SHP77 treated with DMSO at 0.1 percent for 48 hours (cell line): ENCODE measurements at places on chromosomes 3 and 15.

DNA sequence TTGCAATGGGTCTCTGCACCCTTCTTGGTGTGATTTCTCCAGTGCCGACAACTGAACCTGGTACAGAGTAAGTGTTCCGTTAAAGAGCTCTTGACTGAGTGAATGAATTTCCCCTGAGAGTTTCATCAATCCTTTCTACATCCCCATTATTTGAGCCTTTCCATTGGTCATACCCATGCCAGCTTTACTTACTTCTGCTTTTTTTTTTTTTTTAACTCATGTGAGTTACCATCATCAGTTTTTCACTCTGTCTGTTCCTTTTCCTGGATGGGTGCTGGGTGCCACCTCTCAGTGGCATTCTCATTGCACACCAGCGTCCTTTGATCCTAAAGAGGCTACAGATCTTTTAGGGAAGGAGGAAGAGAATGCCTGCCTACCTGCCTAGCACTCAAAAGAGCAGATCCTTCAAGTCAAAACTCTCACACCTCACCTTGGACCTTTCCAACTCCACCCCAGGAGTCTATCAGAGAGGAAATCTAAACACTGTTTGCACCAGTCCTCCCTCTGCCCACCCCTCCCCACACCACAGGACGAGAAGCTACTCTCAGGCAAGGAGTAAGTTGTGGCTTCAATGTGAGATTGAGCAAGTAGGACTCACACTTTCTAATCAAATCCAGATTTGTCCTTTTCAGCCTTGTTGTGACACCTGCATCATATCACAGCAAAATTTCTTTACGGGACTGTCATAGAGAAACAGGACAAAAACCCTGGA is 13.1 kb upstream of the USP3 start:
- no peak for DNase-seq

GRCh38 chr3:45574067-45574494 is 20.5 kb upstream of the LIMD1 start:
- DNase-seq, result no peak

- DNase-seq, result no peak
Observed at GRCh38 chr3:135848051-135848450, 117.5 kb upstream of the PPP2R3A start.

GRCh38 chr3:144055604-144056003 is 84.0 kb downstream of the DIPK2A start:
- DNase-seq, result no peak

GRCh38 chr3:189621948-189622603 is 9.1 kb upstream of the TP63 start:
- DNase-seq, result no peak

GRCh38 chr15:89333011-89333860 is 1.4 kb downstream of the POLG start:
- no peak for DNase-seq

DNA sequence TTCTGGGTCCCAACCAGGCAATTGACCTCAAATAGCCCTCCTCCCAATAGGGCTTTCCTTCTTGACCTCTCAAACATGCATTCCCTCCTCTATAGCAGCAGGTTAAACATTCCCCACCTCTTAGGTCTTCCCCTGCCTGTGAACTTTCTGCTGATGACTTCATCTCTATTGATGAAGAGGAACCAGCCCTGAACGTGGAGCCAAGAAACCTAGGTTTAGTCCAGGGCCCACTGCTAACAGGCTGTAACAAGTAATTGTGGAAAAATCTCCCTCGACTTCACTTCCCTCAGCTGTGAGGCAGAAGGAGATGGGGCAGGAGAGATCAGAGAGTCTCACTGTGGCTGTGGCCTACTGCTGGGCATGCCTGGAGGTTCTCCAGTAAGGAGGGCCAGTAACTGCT is 24.7 kb downstream of the ILDR1 start:
- no peak for DNase-seq

DNA sequence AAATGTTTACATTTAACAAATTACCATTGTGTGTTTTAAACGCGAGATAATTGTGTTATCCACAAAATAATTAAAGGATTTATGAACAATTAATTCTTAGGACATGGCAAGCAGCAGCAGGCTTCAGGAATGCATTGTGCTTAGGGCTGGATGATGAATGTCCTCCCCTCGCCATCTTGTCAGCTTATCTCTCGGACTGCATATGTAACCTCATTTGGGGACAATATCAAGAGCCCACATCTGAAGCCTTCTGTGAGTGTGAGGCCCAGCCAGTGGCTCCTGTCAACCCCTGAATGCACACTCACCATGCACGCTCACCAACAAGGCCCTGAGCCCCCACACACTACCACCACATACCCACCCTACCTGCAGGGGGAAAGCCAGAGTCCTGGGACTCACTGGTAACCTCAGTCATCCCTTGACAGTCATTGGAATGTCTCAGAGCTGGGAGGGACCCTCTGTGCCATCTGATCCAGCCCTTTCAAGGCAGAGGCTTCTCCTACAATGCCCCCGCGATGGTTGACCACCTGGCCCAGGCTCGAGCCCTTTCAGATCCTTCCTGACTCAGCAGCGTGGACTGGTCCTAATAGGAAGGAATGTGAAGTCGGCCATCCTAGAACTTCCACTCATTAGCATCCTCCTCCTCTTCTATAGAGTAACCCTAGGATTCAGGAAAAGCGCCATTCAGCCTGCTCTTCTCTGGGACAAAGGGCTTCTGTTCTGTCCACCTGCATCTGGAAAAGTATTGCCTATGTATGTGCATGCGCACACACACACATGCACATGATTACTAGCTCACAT is 38.2 kb downstream of the MRPL46 start:
- no peak for DNase-seq

DNA sequence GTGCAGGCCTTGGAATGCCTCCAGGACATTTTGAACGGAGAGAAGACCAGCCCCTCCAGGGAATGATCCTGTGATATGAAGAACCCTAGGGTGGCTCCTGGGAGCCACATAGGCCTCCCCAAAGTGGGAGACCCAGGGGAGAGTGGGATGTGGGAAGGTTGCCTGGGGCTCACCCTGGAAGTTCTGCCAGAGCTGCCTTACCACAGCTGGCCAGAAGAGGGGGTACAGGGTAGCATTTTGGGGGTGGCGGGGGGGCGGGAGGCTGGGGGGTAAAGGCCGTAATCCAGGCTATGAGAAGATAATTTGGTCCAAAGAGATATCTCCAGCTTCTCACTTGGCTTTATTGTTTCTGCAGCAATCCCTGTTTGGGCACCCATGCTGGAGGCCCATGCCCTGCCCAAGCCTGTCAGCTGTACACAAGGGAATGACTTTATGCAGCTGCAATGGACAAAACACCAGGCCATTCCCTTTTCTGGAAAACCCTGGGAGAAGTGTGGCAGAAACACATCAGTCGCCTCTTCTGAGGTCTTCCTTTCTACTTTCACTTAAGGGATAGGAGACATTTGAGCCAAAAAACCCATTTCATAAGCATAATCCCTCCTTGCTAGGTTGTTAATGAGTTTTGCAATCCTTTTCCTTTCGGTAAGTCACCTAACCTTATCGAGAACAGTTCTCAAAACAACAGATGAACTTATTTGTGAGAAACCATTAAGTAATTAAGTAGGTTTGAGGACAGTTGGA is 11.0 kb upstream of the MUSTN1 start:
- DNase-seq, result no peak

- no peak for DNase-seq
Observed at GRCh38 chr3:124260206-124260915, 268.4 kb upstream of the ROPN1 start.

- DNase-seq, result no peak
Observed at GRCh38 chr3:146557745-146558144, 13.3 kb upstream of the PLSCR1 start.

DNA sequence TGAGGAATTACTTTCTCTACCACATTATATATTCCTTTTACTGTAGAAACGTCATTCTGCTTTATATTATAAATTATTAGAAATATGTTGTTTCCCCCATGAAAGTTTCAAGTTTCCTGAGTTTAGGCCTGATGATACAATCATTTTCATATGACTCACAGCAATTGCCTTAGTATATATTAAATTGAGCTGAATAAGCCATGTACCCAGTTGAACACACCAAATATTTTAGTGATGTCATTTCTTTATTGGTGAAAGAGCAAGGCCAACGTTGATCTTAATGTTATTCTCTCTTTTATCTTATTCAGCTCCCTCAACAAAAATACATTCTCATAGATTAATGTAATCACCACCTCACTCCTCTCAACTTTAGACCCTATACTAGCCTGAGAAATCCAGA is 30.8 kb downstream of the B3GNT5 start:
- no peak for DNase-seq

DNA sequence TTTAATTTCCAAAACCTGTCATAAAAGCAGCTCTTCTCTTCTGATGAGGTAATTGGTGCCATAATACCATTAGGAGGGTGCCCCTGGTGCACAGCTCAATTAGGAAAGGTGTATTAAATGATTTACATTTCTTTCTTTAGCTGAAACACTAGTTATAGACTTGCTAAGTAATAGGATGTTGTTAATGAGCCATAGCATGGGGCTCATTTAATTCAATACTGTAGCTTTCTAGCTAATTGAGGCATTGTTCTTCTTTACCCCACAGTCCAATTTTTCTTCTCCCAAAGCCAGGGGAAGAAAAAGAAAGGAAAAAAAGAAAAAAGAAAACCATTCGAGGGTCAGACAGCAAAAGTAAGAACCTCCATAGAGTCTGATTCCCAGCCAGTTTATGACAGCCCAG is 164.0 kb upstream of the HES1 start:
- no peak for DNase-seq

DNA sequence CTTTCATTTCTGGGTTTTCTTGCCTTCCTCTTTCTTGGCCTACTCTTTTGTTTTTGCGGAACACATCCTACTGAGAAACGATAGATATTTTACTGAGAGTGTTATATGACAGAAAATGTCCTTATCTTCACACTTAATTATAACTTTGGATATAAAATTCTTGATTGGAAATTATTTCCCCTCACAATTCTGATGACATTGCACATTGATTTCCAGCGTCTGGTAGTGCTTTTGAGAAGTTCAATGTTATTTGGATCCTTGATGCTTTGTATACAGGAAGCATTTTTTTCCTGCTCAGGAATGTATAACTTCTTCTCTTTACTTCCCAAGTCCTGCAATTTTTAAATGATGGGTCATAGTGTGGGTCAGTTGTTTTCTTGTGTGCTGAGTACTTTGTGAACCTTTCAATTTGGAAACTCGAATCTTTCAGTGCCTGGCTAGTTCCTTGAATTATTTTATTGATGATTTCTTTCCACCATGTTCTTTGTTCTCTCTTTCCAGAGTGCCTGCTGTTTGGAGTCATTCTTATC is 183.9 kb downstream of the PDCD6IP start:
- DNase-seq, result no peak

GRCh38 chr3:50331364-50331907 is 3.4 kb upstream of the TUSC2 start:
- DNase-seq, result no peak

- DNase-seq, result no peak
Observed at GRCh38 chr15:96411056-96412031, 80.8 kb downstream of the NR2F2 start.

- DNase-seq, result no peak
Observed at GRCh38 chr15:68311859-68312557, 34.5 kb downstream of the FEM1B start.

DNA sequence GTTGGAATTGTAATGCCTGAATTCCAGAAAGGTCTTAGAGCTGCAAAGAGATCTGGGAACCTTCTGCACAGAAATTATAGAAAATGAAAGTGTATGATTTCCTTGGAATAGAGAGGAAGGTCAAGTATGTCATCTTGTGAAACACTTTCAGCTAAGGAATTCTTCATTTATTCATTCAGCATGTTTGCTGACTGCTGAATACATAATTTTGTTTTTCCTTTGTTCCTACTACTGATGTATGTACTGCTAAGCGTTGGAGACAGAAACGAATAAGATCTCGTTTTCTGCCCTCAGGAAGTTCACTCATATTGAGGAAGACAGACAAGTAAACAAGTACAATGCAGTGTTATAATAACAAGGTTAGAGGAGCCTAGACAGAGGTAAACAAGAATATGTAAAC is 14.3 kb upstream of the IL20RB start:
- DNase-seq, result no peak

DNA sequence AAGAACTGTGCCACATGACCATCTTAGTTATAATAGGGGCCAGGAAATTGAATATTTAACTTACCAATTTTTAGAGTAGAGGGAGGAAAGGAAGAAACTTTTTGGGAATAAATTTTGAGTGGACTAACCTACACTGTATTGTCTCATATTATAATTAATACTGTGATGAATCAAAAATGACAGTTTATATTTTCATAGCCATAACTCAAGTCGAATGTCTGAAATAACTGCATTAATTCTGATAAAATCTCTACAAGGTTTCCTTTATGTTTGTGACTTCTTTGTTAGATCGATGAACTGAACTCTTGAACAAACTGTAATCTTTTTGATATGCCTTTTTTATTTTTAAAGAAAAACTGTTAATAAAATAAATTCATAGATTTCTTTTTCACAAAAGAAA is 132.8 kb upstream of the DPH6 start:
- DNase-seq, result no peak

- no peak for DNase-seq
Observed at GRCh38 chr3:14620512-14620911, 31.1 kb upstream of the CCDC174 start.

DNA sequence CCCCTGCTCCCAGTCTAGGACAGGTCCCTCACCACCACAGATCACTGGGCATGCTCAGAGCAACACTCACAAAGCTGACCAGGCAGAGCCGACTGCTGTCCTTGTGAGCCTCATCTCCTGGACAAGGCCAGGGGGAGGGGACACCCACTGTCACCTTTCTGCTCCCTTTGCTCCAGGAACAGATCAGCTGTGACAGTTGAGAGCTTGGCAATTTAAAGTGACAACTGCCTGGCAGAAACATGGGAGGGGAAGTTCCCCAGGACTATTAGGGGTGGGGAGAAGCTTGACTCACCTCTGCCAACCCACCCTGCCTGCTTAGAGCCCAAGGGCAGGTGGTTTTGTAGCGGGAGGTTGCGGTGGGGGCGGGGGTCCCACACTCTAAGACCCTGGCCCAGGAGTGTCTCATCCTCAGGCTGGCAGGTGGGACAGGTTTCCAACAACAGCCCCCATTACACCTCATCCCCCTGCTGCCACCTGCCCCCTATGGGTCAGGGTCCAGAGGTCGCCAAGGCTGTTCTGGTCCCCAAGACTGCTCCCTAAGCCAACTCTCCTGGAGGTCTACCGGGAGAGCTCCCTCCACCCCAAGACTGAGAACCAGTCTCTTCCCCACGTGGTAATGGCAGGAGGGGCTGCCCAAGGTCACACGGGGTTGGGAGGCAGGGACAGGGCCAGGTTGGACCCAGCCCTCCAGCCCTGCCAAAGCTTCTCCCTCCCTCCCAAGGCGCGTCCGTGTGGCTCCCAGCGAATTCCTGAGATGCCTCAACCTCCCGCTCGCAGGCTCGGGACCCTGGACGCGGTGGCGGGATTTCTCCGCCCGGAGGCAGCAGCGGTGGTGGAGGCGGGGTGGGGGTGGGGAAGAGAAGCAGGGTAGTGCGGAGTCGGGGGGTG is 80.4 kb downstream of the IQSEC1 start:
- no peak for DNase-seq

DNA sequence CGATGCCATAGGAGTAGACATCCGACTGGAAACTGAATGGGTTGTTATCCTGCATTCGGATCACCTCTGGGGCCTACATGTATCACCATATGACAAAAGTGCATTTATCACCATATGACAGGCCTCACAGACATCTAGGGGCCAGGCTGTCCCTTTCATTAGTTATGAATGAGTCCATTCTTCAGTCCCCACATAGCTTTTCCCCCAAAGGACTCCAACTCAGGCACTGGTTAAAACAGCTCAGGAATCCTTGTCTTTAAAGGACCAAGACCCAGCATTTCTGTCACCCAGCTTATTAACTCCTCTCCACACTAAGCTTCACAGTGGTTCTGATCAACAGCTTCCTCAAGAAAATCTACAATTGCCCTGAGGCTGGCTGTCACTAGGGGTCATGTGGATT is 28.3 kb downstream of the MKRN2 start:
- no peak for DNase-seq

- no peak for DNase-seq
Observed at GRCh38 chr3:64395490-64395889, 170.2 kb upstream of the PRICKLE2 start.
